ENCODE measurements at places on chromosomes 2 and 18.
A peak's percentile ranks its signal among the peaks of the same experiment; 100 is the strongest.

DNA sequence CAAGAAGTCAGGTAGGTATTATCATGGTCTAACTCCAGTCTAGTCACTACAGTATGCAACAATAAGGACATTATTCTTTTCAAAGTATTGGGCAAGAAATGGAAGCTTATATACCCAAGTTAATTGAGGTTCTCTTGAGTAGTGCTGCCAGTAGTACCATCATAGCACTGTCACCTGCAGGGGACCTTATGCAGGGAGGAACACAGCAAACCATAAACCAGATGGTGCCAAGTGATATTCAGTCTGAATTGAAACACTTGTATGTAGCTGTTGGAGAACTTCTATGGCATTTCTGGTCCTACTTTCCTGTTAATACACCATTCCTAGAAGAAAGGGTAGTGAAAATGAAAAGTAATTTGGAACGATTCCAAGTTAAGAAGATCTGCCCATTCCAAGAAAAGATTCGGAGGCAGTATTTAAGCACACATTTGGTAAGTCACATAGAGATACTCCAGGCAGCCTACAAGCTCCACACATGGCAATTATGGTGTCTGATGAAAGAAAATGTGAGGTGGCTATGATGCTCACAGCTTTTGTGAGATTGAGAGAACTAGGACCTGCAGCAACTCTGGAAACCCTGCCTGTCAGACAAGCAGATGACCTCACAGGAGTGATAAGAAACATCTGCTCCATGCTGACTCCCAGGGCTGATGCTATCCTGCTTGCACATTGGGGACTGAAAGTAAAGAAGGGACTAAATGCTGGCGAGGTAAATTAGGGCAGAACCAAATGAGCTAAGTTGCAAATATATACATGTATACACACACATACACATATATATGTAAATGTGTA, 174.7 kb downstream of the MC4R start:
- DNase-seq, result no peak

- DNase-seq, result no peak
Measured at GRCh38 chr2:238259061-238260020, 19.5 kb upstream of the HES6 start.

DNA sequence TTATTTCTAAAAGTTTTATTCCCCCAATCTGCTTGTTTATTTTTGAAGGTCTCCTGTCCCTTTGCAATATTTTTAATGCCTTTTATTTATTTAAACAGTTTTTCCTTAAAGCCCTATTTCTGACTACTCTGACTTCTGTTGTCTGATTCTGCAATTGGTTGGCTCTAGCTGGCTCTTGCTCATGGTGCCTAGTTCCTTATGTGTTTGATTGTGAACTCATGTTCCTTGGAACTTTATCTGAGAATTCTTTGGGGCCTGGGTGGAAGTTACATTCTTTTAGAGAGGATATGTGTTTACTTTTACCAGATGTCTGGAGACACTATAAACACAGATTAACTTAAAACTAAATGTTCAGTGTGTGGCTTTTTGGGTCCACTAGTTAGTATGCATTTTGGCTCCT, 175.9 kb downstream of the DYSF start:
- DNase-seq, result no peak

- no peak for DNase-seq
Measured at GRCh38 chr2:74502720-74503505, 3.5 kb upstream of the LBX2 start.

DNA sequence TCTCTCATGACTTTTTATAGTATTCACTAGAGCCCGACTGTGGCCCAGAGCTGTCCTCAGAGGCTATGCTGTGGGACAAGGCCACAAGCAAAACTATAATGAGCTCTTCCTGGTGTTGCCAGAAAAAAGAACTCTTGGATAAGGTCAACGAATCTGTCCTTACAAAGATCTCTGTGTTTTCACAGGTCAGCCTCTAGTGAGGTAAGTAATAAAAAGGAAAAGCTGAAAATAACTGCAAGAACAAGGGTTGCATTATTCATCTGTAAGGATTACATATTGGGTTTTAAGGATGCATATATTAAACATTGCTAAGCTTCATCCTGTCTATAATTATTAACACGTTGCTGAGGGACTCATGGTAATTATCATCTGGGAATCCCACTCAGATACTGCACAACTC, 62.8 kb upstream of the ATL2 start:
- DNase-seq, result no peak

DNA sequence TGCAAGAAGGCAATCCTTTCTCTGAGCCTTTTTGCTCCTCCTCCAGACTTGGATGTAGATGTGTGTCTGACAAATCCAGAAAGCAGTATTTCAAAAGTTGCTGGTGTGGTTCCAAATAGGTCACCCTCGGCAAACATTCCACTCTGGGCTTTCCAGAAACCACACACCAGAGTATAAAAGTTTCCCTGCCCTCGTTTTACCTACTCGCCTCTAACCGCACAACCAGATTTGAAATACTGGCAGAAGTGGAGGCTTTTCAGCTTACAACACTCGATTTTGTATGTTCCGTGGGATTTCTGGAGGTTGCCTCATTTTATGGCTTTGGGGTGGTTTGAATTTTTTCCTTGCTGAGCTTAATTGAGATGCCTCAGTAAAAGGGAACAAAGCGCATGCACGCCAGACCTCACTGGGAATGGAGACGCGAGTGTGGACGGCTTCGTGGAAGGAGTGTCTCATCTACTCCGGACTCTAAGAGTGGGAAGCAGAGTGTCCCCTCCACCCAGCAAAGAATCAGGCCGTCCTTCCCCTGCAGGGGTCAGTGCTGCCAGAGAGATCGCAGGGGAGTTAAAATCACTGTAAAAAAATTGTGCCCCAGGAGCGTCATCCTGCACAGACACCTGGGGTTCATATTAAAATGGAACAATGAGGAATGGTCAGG, 44.0 kb upstream of the RPL31 start:
- DNase-seq, result no peak

- DNase-seq, result no peak
Measured at GRCh38 chr2:164903951-164904350, 51.4 kb downstream of the SLC38A11 start.

GRCh38 chr2:2926009-2926857, 451.4 kb downstream of the EIPR1 start:
- DNase-seq, result no peak

DNA sequence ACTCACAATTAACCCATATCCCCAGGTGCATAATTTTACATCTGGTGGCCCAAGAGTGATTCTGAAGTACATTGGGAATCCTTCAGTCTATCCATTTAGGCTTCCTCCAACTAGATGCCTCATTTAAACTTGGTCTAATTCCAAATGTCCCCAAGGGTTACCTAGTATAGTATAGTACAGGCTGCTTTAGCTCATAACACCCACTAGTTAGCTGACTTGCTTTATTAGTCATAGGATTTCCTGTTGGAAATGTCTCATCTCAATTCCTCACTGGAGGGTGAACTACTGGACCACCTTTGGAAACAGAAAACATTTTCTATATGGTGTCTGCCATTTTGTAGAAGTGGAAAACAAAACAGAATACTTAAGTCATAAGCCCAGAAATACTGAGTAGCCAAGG, 202.5 kb upstream of the SESTD1 start:
- no peak for DNase-seq

DNA sequence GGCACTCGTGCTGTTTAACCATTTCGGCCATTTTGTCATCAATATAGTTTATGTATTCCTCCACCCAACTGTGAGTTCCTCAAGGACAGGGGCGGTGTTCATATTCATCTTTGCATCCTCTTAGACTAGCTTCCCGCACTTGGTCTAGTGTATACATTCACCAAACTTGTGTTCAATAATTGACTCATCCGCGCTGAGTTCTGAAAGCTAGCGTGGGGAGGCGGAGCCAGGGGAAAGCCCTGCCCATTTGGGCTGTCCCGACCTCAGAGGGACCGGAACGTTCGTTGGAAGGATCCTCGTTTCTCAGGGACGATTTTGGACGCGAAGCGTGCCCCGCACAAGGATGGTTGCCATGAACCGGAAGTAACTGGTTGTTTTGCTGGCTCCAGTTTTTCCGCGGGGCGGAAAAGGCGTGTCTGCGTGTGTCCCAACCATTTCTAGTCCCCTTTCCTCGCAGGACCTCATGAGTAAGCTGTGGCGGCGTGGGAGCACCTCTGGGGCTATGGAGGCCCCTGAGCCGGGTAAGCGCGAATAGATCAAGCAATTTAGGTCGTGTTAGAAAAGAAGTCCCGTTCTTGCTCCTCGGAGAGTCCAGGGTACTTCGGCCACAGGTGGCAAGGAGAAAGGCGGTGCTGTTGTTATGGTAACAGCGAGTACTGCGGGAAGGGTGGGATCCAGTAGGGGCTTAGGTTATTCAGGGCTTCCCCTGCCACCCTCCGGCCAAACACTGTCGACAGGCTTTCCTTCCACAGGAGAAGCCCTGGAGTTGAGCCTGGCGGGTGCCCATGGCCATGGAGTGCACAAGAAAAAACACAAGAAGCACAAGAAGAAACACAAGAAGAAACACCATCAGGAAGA, at the start of gene INO80B:
Gene INO80B, plus strand, starts transcription at position 434 of the 858 bp plus-strand sequence. Its CDS starts 30 bp downstream, at position 464.
- DNase-seq, result peak; percentile 89

GRCh38 chr18:53070788-53071187, 730.8 kb downstream of the DCC start:
- no peak for DNase-seq

GRCh38 chr2:26241928-26242436, 2.5 kb downstream of the HADHA start:
- DNase-seq, result no peak

- DNase-seq, result no peak
Measured at GRCh38 chr18:50633992-50634391, 74.1 kb downstream of the MAPK4 start.

- no peak for DNase-seq
Measured at GRCh38 chr2:37790019-37790418, 118.6 kb upstream of the CDC42EP3 start.

- no peak for DNase-seq
Measured at GRCh38 chr2:86037795-86038192, 67.9 kb downstream of the POLR1A start.

GRCh38 chr18:618618-619017, 21.8 kb downstream of the CLUL1 start:
- no peak for DNase-seq

DNA sequence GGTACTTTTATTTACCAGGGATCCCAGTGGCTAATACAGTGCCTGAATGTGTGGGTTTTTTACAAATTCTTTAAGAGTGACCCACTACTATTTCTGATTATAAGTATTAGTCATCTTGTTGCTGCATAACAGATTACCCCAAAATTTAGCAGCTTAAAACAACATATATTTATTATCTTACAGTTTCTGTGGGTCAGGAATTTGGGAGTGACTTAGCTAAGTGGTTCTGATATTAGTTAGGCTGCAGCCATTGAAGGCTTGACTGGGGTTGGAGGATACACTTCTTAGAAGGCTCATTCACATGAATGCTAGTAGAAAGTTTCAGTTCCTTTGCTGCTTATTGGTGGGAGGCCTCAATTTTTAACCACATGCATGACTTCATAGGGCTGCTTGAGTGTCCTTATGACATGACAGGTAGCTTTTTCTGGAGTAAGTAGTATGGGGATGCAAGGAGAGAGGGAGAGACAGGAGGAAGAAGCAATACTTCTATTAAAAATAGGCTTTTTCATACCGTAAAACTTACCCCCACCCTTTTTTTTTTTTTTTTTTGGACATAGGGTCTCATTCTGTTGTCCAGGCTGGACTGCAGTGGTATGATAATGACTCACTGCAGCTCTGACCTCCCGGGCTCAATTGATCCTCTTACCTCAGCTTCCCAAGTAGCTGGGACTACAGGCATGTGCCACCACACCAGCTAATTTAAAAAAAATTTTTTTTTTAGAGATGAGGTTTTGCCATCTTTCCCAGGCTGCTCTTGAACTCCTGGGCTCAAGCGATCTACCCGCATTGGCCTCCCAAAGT, 13.3 kb upstream of the POLE4 start:
- DNase-seq, result no peak

GRCh38 chr2:9767656-9768281, 75.5 kb upstream of the TAF1B start:
- DNase-seq, result no peak

DNA sequence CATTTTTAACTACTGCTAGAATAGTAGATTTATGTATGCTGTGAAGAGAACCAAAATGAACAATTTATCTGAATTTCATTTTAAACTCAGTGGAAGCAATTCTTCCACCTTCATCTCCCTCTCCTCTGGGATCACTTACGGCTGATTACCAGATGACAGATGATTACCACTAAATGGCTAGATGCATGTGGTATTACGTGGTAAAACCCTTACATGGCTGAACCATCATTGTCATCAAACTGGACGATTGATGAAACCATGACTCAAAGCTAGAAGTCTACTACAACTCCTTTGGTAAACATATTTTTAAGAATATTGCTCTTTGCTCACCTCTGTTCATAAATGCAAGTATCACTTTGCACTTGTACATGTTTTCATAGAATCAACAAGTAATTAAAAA, 48.5 kb upstream of the DOCK10 start:
- no peak for DNase-seq

GRCh38 chr2:28231110-28231631, 161.5 kb upstream of the FOSL2 start:
- DNase-seq, result no peak

- no peak for DNase-seq
Measured at GRCh38 chr2:168062054-168062453, 185.3 kb downstream of the STK39 start.

GRCh38 chr2:131132729-131133128, 27.6 kb downstream of the PLEKHB2 start:
- DNase-seq, result no peak

DNA sequence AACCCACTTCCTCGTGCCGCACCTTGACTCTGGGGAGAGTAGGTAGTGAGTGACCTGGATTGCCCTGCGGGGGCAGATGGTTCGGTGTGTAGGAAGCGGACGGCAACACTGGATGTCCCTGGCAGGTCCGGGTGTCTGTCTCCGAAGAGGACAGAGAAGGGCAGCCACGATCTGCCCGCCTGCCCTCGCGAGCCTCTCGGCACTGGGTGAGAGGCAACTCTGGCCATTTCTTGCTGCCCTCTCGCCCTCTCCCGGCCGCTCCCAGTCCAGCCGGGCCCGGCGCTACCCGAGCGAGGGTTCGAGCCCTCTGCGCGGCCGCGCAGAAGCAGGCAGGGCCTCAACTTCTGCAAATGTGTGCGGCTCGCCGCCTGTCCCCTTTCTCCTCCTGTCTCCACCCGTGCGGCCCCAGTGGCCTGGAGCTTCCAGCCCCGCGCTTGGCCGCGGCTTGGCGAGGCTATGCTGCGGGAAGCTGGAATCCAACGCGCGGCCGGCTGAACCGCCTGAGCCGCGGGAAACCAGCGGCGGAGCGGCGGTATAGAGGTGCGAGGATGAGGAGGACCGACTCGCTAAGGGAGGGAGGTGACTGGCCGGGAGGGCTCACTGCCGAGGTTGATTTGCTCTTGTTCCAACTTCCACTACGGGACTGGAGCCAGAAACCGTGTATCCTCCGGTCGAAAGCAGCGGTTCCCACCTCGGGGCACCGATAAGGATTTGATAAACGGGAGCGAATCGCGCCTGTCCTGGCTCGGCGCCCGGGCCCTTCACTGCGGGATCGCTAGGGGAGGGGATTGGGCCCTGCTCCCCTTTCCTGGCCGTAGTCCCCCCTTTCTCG, 1.5 kb downstream of the EPAS1 start:
- DNase-seq, result no peak
